AG04449 (cell line): ENCODE measurements at places on chromosomes 13 and 19.

- no peak for DNase-seq
These were observed 92.2 kb downstream of the STOML3 start for GRCh38 chr13:38898481-38898880.

GRCh38 chr13:24135674-24136300 lies 24.7 kb upstream of the SPATA13 start:
- DNase-seq: no peak

GRCh38 chr13:75541287-75541686 lies 3.6 kb upstream of the COMMD6 start:
- no peak for DNase-seq

- DNase-seq: no peak
These were observed 21.2 kb downstream of the PRAM1 start for GRCh38 chr19:8481201-8481600.

- DNase-seq: no peak
These were observed 6.0 kb downstream of the SYCE2 start for GRCh38 chr19:12913011-12913561.

GRCh38 chr13:27405546-27406134 lies 18.8 kb upstream of the GTF3A start:
- no peak for DNase-seq

DNA sequence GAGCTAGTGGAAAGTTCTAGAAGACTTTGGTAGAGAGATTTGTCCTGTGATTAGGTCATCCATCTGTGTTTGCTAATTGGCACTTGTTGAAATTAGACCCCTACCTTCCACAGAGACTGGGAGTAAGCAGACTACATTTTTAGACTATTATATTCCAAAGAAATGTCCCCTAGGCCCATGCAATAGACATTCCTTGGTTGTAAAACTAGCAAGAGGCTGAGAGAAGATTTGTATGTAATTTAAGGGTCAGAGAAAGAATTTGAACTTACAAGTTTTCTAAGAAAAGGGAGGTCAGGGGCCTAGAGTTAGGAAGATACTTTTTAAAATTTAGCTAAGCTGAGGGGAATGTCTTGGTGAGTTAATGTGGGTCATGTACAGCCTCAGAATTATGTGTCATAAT lies 470.7 kb upstream of the SLITRK1 start:
- peak; percentile 24 for DNase-seq

DNA sequence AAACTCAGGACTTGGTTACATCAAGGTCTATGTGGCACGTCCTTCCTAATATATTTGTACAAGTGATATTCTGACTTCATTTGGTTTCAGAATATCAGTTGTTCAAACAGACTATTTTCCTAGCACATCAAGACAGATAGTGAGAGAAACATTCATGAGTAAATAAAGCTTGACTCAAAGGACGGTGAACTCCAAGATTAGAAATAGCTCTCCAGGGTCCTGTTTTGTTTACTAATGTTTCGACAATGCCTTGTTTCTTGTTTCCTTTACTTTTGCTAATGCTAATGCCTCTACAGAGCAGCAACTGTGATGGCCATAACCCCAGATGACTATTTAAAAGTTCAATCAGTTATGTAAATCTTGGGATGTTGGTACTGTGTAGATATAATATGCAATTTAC lies 313.9 kb downstream of the KLF12 start:
- no peak for DNase-seq

DNA sequence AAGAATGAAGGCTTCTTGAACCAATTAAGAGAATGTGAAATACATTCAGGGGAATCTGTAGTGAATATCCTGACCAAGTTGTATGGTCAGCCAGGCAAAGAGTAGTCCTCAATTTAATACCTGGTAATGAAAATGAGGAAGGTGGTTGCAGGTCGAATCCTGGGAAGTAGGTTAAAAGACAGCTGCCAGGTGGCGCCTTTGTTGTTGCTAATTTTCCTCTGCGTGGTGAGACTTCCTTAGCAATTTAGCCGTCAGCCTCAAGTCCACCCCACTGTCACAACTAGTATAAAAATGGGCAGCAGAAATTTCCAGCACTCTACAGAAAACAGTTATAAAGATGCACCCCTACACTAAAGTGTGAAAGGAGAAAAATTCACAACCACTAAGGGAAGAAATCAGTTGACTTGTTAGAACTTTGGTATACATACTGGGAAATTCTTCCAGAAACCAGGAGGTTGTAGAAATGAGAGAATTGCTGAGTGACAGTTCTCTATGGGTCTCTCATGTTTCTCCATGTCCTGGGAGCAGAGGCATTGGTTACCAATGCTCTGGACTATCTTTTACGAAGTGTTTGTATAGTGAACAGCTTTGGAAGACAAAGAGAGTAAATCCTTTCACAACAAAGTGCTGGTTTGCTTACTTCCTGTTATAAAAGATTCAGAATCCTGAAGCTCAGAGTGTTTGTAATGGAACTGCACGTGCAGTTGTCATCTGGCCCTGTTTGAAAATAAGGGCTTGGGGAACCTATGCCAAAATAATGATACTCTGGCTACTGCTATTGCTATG lies 235.9 kb downstream of the NHLRC3 start:
- no peak for DNase-seq

- no peak for DNase-seq
These were observed 17.1 kb downstream of the UCHL3 start for GRCh38 chr13:75566658-75567057.

DNA sequence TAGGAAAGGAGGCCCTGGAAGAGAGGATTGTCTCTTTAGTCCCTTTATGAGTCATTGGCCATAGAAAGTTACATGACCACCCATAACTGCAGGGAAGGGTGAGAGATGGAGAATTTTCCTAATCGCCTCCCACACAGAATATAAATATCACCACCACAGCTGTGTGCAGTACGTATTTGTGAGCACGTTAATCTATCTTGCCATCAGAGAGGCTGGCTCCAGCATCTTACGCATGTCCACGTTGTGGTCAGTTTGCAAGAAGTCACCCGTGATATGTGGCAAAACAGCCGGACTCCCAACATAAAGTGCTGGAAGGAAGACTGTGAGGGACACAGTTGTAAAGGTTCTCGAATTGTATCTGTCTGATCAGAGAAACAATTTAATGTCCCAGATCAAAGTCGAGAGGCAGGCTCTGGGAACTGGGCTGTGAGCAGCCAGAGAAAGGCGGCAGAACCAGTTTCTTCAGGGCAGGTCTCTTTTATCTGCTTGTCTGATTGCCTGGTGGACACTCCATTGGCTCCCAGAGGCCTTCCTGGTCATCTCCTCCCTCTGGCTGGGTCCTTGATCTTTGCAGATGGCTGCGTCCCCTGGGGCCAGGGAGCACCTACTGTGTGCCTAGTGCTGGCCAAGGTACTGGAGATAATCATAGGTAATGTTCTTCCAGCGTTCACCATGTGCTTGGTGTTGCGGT lies 74.9 kb downstream of the SIPA1L3 start:
- no peak for DNase-seq

GRCh38 chr13:52969373-52969772 lies 59.2 kb upstream of the OLFM4 start:
- no peak for DNase-seq

DNA sequence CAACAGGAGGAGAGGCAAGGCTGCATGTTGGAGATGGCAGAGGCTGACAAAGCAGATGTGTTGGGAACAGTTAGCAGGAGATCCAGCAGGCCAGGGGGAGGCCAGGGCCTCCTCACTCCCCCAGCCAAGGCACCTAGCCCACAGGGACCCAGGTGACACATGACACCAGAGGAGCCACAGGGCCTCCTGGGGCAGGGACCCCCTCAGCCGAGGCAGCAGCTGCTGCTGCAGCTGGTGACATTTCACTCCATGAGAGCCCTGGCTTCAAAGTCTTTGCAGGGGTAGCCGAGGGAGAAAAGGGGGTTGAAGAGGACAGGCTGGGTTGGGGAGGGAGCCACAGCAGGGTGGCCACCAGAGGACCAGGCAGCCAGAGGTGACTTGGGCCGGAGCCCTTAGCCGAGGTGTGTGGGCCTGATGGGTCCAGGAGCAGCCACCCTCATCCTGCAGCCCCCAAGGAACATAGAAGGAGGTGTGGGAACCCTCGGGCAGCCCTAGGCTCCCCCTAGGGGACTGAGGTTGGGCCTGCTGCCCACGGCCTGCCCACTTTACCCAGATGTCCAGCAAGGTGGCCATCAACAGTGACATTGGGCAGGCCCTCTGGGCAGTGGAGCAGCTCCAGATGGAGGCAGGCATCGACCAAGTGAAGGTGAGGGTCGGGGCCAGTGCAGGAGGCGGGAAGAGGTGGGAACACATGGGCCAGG lies at the start of gene GNG14:
Gene GNG14 (plus strand): TSS at position 503 of the 701 bp plus-strand sequence. CDS start 51 bp downstream, at position 554.
- DNase-seq: no peak

GRCh38 chr13:25097426-25097825 lies 1.5 kb downstream of the PABPC3 start:
- no peak for DNase-seq

DNA sequence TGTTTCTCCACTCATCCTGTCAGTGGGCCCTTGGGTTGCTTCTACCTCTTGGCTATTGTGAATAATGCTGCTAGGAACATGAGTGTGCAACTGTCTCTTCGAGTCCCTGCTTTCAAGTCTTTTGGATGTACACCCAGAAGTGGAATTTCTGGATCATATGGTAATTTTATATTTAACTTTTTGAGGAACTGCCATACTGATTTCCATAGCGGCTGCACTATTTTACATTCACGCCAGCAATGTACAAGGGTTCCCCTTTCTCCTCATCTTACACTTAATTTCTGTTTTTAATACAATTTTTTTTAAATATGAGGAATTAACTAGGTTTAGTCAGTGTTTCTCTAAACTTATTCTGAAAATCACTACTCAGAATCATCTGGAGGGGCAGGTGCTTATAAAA lies 24.2 kb upstream of the SLC46A3 start:
- DNase-seq: no peak

DNA sequence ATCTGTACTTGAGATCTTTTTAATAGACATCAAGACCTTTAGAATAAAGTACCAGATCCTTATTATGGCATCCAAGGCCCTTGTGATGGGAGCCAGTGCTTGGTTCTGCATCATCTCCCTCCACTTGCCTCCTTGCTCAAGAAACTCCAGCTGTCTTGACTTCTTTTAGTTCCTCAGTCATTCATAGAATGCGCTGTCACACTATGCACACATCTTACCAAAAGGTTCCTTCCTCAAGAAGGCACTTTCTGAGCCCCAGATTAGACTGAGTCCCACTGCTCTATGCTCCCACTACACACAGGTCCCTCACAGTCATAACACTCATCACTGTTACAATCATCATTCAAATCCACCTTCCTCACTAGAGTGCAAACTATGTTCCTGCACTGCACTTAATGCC lies 57.8 kb upstream of the ITM2B start:
- no peak for DNase-seq

DNA sequence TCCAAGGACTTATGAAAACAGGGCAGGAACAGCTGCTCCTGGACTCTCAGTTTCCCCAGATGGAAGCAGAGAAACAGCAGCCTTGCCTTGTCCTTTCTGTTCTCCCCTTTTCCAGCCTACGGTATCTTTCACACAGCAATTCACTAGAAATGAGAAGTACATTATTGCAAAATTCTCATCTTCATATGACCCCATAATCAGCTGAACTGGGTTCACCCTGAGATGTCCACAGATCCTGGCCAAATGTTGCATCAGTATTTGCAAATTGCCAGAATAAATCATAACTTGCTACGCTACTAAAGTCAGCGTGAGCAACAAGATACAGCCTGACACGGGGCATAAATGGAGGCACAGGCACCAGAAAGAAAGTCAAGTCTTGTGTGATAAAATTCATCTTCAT lies 16.1 kb downstream of the VSTM1 start:
- no peak for DNase-seq

DNA sequence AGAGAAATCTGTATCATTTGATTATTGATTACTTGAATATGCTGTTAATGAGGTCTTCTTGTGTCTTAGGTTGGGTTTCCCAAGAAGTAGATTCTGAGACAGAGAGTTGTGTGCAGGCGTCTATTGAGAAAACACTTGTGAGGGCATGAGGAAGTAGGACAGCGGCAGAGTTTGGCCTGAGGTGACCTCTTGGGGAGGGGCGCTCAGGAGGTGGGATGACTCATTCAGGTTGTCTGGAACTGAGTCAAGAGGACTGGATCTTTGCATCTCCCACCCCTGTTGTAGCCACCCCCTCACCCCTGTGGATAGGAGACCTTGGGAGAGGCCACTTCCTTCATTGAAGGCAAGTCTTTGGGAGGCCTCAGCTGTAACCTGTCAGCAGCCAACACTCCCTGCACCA lies 35.2 kb upstream of the WDFY2 start:
- no peak for DNase-seq

DNA sequence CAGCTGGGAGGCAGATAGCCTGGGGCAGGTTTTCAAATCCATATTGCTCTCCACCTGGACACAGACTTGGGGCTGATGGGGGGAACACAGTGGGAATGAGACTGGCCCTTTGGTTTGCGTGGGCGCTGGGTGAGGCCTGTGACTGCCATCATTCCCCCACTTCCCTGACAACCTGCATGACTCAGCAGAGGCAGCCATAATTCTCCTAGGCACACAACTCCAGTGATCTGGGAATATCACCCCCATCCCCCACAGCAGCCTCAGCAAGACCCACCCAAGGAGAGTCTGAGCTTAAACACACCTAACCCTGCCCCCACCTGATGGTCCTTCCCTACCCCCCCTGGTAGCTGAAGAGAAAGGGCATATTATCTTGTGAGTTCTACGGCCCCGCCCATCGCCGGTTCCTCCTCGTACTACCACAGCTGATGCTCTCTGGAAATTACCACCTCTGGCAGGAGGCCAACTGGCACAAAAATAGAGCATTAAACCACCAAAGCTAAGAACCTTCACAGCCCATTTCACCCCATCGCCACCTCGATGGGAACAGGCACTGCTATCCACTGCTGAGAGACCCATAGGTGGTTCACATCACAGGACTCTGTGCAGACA lies 71.0 kb downstream of the RNF17 start:
- no peak for DNase-seq

GRCh38 chr13:63190219-63190618 lies 1774.6 kb upstream of the PCDH20 start:
- DNase-seq: no peak

- DNase-seq: no peak
These were observed 47.5 kb upstream of the MBNL2 start for GRCh38 chr13:97174638-97175037.

DNA sequence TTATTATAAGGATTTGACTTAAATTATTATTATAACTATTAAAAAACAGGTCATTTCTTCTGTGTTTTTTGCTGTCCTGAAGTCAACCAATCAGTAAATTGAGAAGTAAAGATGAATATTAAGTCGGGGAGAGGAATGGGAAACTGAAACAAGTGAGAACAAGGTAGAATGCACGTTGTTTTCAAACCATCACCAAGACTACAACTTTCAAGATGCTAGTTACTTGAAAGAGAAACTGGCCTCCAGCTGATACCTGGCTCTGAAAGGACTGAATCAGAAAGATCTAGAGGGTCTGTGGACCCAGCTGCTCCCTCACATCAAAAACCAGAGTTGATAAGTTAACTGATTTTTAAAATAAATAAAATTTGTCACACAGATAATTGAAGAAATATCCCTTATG lies 1301.5 kb upstream of the ATXN8OS start:
- DNase-seq: no peak

DNA sequence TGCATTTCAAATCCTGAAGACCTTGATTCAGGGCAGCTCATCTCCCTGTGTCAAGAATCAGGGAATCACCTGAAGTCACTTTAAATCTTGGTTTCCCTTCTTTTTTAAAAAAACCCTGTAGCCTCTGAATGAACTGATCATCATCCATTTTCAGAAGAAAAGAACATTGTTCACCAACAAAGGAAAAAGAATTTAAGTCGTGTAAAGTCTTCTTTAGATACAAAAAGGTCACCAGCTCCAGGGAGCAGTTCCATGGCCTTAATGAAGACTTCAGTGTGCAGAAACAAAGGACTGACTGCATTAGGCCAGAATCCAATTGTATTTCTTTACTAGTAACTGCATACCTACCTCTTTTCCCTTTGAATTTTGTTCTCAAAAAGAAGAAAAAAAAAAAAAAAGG lies 245.0 kb downstream of the ABCC4 start:
- DNase-seq: no peak
